ENCODE measurements at places on chromosomes 12 and 14.

- no peak for DNase-seq
These were observed 89.2 kb downstream of the FOXN3 start for GRCh38 chr14:89327771-89328212.

- DNase-seq, result no peak
These were observed 52.9 kb upstream of the OXA1L start for GRCh38 chr14:22713631-22713950.

DNA sequence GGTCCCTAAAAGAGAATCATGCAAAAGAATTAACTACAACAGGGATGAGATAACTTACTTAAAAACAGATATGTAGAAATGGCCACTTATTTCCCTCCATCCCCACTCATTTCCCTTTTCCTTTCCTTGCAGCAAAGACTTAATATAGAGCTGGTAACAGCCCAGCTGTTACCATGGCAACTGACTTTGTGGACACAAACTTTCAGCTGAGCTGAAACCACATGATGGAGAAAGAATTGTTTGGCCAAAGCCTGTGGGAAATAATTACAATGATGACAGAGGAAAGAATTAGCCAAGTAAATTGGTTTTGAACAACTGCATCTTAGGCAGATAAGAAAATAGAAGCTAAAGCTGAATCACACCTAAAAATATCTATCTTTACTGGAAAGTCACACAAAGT, 364.9 kb downstream of the GALC start:
- DNase-seq, result no peak

- DNase-seq, result no peak
These were observed 24.4 kb downstream of the GLRX5 start for GRCh38 chr14:95559203-95559602.

- no peak for DNase-seq
These were observed 201.2 kb upstream of the DDHD1 start for GRCh38 chr14:53354336-53354735.

- DNase-seq, result no peak
These were observed 41.3 kb downstream of the LMO3 start for GRCh38 chr12:16564675-16565074.

GRCh38 chr12:212715-213526, 1.0 kb downstream of the SLC6A12 start:
- DNase-seq, result no peak

- DNase-seq, result no peak
These were observed 154.0 kb downstream of the PIWIL1 start for GRCh38 chr12:130491421-130492357.

GRCh38 chr14:51487848-51488247, 163.9 kb upstream of the FRMD6 start:
- no peak for DNase-seq

DNA sequence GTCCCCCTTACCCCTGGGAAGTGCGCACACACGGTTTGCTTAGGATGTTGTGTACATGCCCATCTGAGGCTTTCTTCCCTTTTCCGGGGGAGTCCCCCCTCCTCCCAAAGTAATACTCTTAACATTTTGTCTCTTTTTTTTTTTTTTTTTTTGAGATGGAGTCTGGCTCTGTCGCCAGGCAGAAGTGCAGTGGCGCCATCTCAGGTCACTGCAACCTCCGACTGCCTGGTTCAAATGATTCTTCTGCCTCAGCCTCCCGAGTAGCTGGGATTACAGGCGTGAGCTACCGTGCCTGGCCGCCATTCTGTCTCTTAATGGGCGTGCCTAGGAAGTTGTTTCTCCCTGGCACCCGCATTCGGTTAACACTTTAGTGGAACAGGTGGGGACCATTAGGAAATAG, 4.5 kb upstream of the GMFB start:
- no peak for DNase-seq

GRCh38 chr12:47734725-47735480, 9.6 kb upstream of the ENDOU start:
- no peak for DNase-seq
